Non-pigmented ciliary epithelial cell (primary cell): ENCODE measurements at places on chromosomes 11 and 22.

DNA sequence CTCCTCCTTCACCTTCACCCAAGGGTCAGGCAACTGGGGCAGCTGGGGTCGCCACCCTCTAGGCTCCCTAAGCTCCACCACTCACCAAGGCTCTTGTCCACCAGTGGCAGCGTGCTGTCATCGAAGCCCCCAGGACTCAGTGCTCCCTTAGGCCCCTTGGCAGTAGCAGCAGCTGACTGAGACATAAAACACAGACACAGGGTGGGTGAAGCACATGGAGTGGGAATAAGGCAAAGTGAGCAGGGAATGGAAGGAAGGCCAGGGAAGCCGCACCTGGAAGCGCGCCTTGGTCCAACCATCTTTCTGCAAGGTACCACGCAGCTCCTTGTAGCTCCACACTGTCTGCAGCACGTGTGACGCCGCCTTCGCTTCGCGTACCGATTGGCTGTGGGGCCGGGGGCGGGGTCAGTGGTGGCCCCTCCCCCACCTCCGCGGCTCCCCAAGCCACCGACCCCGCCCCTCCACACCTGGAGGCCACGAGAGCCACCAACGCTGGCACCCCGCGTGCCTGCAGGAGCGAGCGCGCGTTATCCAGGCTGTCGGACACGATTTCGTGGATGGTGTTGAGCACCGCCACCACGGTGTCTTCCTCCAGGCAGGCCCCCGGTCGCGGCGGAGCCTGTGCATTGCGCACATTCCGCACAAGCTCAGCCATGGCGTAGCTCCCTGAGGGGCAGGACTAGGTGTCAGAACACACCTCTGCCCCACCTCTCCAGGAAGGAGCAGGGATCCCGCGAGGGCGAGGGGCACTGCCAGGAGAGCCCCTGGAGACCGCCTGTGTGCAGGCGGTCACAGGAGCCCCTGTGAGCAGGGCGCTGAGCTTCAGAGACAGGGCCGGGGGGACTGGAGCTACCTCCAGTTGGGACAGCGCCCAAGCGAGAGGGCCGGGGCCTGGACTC is 31.3 kb upstream of the TXNRD2 start:
- DNase-seq: no peak

- DNase-seq: no peak
Observed at GRCh38 chr22:30685178-30685577, 9.5 kb upstream of the OSBP2 start.

- no peak for DNase-seq
Observed at GRCh38 chr11:43116071-43116470, 195.7 kb upstream of the API5 start.

GRCh38 chr11:1027483-1028290 is 8.8 kb downstream of the MUC6 start:
- no peak for DNase-seq

DNA sequence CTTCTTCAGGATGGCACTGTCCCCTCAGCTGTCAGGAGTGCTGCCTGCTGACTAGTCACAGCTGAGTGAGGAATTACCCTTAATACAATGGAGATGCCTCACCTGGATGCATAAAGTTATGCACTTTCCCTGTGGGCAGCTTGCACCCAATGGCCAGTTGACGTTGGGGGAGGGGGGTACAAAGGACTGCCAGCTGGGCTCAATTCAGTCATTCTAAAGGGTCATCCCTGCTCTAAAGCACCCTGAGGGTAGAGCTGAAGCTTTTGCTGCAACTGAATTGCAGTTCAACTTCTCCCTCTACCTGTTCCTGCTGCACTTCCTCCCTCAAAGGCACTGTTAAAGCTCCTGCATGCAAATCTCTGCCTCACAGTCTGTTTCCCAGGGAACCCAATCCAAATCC is 147.8 kb upstream of the SESN3 start:
- no peak for DNase-seq

GRCh38 chr11:73647459-73648100 is 1.2 kb downstream of the PLEKHB1 start:
- DNase-seq: no peak

DNA sequence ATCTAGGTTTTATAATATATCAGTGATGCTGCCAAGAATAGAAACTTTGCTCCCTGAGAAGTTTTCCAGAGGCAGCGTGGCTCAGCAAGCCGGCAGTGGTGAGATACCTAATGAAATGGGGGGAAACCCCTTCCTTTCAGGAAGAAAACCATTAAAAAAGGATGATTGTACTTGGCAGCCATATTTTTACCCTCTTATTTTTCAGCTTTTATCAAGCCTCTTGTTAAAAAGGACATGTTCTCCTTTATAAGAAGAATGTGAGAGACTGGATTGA is 9.0 kb upstream of the ME3 start:
- DNase-seq: no peak

DNA sequence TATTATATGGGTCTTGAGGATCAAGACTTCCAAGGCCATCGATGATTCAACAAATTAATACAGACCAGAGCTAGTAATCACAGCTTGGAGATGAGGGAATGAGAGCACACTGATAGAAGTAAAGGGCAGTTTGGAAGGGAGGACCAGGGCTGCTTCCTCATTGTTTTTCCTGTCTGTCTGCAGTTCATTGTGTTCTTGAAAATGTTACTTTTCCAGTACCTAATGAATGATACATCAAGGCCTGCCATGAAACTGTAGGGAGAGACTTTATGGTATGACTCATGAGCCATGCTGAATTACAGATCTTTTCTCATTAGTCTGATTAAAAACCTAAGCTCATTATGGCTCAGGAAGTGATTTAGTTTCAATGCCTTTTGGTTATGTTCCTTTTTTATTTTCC is 855.6 kb downstream of the KCNA4 start:
- DNase-seq: no peak

GRCh38 chr11:91825777-91826176 is 398.8 kb upstream of the FAT3 start:
- DNase-seq: no peak

GRCh38 chr22:19180740-19181410 is 2.3 kb upstream of the SLC25A1 start:
- no peak for DNase-seq

GRCh38 chr22:32731372-32731771 is 70.1 kb upstream of the TIMP3 start:
- no peak for DNase-seq

DNA sequence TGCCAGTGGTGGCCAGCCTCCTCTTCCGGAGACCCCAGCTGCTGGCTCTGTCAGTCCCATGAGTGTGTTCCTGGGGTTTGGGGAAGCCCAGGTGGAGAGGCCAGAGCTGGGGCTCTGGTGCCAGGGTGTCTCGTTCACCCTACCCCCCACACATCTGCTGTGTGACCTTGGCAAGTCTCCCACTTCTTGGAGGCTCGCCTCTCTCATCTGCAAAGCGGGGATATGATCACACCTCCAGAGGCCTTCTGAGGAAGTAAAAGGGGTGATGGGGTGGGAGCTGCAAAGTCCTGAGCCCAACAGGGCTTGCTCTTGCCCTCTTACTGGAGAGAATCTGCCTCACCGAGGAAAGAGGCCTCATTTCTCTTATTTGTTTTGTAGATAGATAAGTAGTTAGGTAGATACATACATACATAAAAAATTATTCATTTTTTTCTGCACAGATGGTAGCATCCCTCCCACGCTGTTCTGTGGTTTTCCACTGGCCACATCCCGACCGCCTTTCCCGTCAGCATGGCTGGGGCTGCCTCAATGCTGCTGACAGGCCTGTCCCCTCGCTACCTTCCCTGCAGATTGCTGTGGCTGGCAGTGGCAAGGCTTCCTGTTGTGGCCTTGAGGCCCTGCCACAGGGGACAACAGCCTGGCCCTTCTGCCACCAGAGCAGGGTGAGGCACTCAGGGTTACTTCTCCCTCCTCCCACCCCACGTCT is 23.9 kb downstream of the MYO7A start:
- DNase-seq: no peak

GRCh38 chr11:69371731-69372588 is 78.0 kb downstream of the MYEOV start:
- DNase-seq: no peak

DNA sequence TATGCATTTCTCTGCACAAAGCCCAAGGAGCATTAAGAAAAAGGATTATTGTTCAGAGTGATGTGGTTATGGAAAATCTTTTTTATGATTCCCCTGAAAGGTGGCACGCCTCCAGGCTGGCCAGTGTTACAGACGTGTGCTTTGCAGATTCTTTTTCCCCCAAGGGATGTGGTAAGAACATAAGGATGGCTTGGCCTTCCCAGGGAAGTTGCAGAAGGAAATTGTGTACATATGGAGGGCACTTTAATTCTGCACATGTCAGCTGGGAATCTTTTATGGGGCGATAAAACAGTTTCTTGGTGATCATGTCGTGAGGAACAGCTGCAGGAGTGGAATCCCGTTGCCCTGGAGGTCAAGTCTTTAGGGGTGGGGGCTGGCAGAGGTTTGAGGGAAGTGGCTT is 9.7 kb downstream of the SMARCB1 start:
- no peak for DNase-seq

GRCh38 chr11:71208011-71208774 is 44.2 kb downstream of the SHANK2 start:
- no peak for DNase-seq

- DNase-seq: no peak
Observed at GRCh38 chr11:16925561-16926065, 88.6 kb downstream of the PLEKHA7 start.

- DNase-seq: no peak
Observed at GRCh38 chr11:57585301-57585700, 12.2 kb upstream of the SERPING1 start.

- DNase-seq: no peak
Observed at GRCh38 chr11:84130646-84131427, 844.7 kb upstream of the CCDC90B start.

DNA sequence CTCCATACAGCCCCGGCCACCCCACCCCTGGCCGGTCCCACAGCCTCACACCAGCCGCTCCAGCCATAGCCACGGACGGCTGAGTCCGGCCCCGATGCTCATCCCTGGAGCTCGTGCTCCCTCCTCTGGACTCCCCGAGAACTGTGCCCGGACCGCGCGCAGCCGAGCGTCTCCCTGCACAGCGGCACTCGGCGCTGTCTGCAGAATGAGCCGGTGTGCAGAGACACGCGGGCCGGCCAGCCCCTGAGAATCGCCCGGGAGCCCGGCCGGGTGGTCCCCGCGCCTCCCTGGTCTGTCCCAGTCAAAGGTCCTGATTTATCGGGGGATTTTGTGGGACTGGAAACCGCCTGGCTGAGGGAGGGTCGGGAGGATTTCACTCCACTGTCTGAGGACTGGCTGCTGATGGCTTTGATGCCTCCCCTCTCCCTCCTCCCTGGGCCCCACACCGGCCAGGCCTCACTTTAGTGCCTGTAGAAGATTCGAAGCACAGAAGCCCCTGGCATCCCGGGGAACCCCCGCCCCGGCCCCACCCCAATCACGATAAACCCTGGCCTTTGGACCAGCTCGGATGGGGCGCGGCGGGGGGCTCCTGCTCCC is 102.7 kb downstream of the BRD1 start:
- DNase-seq: peak; percentile 1

DNA sequence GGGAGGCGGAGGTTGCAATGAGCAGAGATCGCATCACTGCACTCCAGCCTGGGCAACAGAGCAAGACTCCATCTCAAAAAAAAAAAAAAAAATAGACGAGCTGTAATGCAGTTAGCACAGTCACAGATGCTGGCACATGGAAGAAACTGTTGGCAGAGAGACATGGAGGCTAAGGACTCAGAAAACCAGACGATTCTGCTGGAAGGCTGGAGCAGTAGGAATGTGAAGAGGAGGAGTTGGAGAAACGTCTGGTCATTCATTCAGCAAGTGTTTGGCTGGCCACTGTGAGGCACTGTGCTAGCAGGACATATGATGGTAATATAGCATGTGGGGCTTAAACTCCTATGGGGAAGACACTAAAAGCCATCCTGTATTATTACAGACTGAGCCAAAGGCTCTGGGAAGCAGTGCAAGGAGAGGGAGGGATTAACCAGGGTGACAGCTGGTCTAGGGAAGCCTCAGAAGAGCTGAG is 5.0 kb downstream of the UQCR10 start:
- DNase-seq: no peak

DNA sequence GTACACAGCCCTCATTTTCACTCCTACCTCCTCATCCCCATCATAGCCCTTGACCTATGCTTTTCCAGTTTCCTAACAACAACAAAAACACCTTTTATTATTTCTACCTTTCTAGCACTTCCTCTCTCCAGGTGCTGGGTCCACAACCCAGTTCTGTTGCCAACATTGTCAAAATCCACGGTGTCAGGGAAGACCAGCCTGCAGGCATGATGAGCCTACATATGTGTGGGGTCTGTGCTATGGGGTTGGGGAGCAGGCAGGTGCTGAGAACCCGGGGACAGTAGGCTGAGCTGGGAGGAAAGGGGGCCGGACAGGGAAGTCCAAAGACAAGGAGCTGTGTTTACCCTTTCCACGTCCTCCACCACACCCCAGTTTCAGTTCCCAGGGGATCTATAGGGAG is 711 bp upstream of the ZPR1 start:
- no peak for DNase-seq

- no peak for DNase-seq
Observed at GRCh38 chr11:95065336-95065735, 1.4 kb upstream of the SRSF8 start.

DNA sequence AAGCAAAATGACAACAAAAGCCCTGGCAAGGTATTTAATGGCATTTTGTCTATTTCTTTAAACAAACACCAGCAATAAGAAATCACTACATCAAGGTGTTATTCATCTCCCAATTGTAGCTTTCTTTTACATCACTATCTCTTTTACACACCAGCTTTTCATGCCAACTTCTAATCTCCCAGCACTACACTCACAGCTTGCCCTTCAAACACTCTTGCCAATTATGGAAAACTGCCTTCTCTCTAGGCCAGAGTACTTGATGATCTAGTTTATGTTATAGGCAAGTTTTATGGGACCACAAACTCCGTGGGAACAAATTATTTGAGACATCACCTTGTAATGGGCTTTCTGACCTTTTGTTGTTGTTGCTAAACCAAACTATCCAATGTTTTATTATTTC is 61.3 kb downstream of the SVIP start:
- no peak for DNase-seq

- DNase-seq: no peak
Observed at GRCh38 chr22:16824716-16825687, at the start of gene XKR3. Gene XKR3, minus strand, starts transcription at chr22:16825411. Its CDS starts 17,338 bp downstream, at chr22:16808073.

GRCh38 chr11:72673943-72674828 is at the start of gene PDE2A:
Gene PDE2A, minus strand, starts transcription at chr11:72674422. Its CDS starts 215 bp downstream, at chr11:72674207.
- DNase-seq: no peak

DNA sequence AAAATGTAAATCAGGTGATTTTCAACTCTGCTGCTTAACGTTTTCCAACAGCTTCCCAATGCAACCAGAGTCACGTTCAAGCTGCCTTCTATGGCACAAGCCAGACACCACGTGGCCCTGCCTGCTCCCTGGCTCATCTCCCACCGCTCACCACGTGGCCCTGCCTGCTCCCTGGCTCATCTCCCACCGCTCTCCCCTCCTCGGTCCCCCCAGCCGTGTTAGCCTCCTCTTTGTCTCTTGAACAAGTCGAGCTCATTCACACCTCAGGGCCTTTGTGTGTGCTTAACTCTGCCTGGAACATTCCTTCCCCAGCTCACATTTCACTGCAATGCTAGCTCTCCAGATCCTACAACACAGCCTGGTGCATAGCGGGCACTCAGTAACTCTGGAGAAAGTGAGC is 307.6 kb downstream of the CTTN start:
- DNase-seq: no peak
